ENCODE measurements at places on chromosomes 5 and 9.

GRCh38 chr5:7495131-7495517, 99.2 kb downstream of the ADCY2 start:
- DNase-seq: no peak

GRCh38 chr9:129688285-129689043, 23.0 kb downstream of the PRRX2 start:
- no peak for DNase-seq

DNA sequence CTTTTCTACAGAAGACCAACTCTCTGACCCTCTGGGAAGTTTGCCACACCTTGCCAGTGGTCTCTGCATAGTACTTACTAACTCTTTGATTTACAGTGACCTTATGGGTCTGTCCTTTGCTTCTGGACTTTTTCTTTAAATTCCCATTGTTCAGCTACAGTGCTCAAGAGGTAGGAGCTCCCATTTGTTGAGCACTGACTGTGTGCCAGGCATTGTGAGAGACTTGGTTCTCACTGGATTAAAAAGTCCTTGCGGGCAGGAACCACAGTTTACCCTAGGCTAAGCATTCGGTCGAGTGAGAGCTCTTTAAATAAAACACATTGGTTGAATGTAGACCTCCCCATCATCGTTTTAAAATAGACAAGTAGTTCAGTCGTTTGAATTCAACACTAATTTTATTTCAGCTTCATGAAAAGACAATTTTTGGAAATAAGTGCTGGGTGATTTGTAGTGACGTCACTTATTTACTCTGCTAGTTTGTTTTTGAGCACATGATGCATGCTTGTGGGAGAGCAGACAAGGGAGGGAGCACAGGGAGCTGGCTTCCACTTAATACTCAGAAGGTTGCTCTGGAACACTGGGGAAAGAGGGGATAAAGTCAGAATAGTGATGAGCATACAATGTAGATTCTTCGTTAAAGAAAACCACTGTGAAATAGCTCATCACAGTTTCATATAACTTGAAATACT, 27.1 kb downstream of the RASGRF2 start:
- no peak for DNase-seq

DNA sequence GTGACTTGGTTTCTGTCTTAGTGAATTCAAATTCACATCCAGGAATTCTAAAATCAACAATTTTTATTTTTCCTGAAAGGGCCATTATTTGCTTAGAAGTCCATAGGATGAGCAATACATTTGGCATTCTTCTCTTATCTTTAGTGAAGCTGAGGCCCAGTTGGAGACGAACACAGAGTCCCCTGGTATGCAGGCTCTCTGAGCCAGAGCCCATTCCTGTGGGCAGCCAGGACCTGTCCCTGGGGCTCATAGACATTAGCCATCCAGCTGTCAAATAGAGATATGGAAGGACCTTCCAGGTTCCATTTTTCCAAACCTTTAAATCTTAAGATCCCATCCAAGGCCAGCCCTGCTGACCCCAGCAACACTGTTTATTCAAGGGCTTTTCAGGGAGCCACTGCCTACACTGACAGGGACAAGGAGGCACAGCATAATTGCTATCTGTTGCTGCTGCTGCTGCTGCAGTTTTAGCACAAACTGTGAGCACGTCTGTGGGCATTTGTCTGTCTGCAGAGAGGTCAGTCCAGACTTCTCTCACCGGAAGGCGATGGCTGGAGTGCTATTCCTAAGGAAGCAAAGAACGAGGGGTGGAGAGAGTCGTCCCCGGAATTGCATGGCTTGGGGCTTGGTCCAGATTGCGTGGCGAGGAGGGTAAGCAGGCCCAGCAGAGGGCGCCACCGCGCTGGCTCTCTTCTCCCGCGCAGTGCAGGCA, 639.0 kb downstream of the CCDC171 start:
- DNase-seq: peak; percentile 90

GRCh38 chr9:127968700-127969383, 11.9 kb downstream of the EEIG1 start:
- DNase-seq: peak; percentile 83

DNA sequence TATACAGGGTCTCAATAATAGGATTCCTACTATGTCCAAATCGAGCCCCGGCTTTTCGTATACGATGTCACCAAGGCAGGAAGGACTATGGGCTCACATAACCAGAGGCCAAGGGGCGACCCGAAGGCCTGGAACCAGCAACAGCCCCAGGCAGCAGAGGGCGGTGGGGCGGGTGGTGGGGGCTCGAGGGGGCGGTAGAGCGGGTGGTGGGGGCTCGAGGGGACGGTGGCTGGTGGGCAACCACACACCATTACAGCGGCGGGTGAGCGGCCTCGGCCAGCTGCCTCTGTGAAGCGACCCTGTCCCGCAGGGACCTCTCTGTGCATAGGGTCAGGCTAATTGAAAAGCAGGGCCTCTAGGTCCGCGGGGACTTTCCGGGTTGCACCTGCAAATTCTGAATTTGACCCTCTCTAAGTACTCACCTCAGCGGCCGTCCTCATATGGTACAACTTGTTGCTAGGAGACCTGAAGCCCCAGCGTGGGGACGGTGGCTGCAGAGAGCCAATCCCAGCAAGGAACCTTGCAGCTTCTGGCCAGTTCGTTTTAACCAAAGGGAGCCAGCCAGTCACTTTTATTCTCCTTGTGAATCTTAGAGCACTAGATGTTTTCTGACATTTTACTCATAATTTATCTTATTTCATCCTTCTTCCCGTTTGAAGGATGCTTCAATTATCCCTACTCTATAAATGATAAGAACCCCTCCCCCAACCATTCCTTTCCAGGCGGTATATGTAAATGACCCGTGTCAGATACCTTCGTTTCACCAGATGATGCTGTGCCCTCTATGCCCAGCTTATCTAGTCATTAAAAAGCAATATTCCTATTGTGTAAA, at the start of gene NME5:
Gene NME5 (minus strand): TSS at position 480 of the 832 bp plus-strand sequence. CDS start 648 bp downstream, outside the sequence.
- peak; percentile 69 for DNase-seq

GRCh38 chr5:125815-126214, 33.8 kb downstream of the PLEKHG4B start:
- DNase-seq: no peak

DNA sequence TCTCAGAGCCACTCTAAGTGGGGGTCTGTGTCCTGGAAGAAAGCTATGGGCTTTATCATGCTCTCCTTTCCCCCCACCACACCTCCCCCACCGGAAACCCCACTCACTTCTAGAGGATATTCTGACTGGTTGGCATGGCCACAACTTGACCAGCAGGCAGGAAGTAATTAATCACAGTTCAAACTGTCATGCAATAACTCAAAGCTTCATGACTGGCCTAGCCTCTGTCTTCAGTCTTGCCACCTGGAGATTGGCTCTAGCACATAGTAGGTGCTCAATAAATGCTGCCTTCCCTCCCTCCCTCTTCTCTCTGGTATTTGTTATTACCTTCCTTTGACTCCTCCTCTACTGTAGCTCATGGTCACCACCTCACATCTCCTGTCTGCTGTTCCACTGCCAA, 124.7 kb downstream of the GABBR2 start:
- no peak for DNase-seq

DNA sequence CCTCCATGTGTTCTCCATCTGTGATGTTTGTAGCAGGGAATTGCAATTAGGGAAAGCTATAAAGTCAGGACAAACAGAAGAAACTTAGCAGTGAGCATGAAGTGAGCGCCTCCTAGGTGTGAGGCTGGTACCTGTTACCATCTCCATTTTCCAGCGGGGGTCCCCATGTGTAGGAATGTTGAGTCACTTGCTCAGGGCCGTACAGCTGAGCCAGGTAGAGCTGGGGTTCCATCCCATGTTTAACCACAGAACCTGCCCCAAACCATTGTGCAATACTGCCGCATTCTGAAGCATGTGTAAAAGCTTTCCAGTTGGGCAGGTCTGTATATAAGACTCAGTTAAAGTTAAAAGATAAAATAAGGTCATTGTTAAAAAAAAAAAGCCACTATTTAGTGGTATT, 62.7 kb downstream of the NDFIP1 start:
- no peak for DNase-seq

GRCh38 chr5:113450462-113450861, 15.7 kb upstream of the TSSK1B start:
- DNase-seq: peak; percentile 11

- peak; percentile 86 for DNase-seq
Measured at GRCh38 chr9:17824191-17824590, 245.3 kb downstream of the SH3GL2 start.

GRCh38 chr5:138640646-138641254, 65.5 kb upstream of the HSPA9 start:
- DNase-seq: no peak

DNA sequence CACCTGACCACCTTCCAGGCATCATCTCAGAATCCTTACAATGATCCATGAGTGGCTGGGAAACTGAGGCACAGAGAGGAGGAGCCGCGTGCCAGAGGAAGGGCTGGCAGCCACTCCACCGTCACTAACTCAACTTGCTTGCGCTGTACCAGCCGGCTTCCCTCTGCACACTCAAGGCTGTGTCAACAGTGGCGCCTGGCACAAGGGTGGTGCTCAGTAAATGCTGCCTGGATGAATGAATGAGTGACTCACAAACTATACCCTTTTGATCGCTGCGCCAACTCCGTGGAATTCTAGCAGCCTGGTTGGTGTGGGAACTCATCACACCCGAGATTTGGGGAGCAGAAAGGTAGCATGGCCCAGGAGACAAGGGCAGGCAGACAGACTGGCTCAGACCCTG, 21.9 kb downstream of the PRRX2 start:
- no peak for DNase-seq
